ENCODE measurements at places on chromosomes 4 and X.

- H3K27ac ChIP-seq, result no peak overlapping the region
- no peaks in the 10 kb centered on the region for H3K36me3 ChIP-seq
- no peaks in the 10 kb centered on the region for H3K4me1 ChIP-seq
- no peak overlapping the region for H3K4me3 ChIP-seq
- no peaks in the 10 kb centered on the region for H3K27me3 ChIP-seq
- DNase-seq, result no peak
Observed at GRCh38 chrX:134599184-134599914, 58.9 kb downstream of the PLAC1 start.

GRCh38 chr4:72391281-72391680 lies 177.7 kb downstream of the ADAMTS3 start:
- no peaks in the 10 kb centered on the region for H3K4me1 ChIP-seq
- H3K27me3 ChIP-seq, result no peaks in the 10 kb centered on the region
- no peak for DNase-seq
- no peaks in the 10 kb centered on the region for H3K36me3 ChIP-seq
- H3K27ac ChIP-seq, result no peak overlapping the region

DNA sequence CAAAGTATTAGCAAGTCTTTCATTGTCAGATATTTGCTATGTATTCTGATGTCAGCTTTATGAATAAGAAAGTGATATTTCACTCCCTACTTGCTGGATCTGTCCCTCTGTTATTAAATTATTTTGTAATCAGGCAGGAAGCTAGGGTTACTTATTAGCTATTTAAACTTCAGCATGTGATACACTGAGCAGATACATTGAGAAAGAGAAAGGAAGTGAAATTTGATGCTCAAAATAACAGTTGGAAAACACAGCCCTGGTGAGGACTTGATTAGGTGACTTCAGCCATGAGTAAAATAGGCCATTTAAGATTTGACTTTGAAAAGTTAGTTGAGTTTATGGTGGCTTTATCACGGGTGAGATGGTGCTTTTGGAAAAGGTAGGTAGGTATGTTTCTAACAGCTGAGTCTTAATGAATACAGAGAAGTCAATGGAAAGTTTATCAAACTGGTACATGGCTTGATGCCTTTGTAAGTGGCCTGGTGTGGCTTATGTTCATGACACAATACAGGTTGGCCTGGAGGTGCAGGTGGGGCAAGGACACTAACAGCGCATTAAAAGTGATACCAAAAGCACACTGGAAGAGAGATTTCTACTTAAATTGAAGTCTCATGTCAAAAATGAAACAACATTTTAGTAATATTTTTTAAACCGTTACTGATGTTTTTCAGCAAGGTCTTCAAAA lies 321.2 kb upstream of the SPOCK3 start:
- no peaks in the 10 kb centered on the region for H3K36me3 ChIP-seq
- no peak for DNase-seq
- H3K27me3 ChIP-seq, result no peaks in the 10 kb centered on the region
- no peaks in the 10 kb centered on the region for H3K4me1 ChIP-seq
- no peak overlapping the region for H3K4me3 ChIP-seq

GRCh38 chr4:171288816-171289432 lies 524.3 kb upstream of the GALNTL6 start:
- H3K27me3 ChIP-seq, result no peaks in the 10 kb centered on the region
- no peaks in the 10 kb centered on the region for H3K4me1 ChIP-seq
- DNase-seq, result no peak
- H3K27ac ChIP-seq, result no peak overlapping the region

DNA sequence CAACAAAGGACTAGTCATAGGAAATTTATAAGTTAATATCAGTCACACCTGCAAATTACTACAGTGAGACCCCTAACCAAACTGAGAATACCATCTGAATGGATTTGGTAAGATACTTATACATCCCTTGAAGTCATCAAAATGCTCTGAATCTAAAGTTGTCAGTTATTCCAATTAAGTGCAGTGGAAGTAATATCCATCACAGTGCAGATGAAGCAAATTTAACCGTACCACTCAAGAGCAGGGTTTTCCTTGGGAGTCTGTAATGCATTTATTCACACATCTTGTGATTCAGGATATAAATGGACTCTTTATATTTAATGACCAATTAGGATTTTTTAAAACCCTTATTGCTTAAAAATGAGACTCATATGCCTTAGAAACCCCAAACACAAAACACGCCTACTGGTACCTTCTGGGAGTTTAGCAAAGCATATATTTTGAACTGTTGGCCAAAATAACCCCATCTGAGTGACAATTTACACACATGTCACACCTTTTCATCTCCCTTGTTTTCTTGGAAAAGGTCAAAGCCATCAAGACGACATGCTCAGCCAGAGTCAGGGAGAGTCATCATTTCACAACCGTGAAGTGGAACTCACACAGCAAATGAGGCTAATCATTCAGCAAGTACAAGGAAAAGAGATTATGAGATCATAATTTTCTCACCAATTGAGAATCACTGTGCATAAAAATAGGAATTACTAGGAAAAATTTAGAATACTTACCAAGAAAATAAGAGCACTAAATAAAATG lies 303.7 kb downstream of the HNRNPD start:
- no peaks in the 10 kb centered on the region for H3K36me3 ChIP-seq
- H3K27me3 ChIP-seq, result no peaks in the 10 kb centered on the region
- H3K4me3 ChIP-seq, result no peak overlapping the region
- no peak overlapping the region for H3K27ac ChIP-seq
- no peak for DNase-seq

DNA sequence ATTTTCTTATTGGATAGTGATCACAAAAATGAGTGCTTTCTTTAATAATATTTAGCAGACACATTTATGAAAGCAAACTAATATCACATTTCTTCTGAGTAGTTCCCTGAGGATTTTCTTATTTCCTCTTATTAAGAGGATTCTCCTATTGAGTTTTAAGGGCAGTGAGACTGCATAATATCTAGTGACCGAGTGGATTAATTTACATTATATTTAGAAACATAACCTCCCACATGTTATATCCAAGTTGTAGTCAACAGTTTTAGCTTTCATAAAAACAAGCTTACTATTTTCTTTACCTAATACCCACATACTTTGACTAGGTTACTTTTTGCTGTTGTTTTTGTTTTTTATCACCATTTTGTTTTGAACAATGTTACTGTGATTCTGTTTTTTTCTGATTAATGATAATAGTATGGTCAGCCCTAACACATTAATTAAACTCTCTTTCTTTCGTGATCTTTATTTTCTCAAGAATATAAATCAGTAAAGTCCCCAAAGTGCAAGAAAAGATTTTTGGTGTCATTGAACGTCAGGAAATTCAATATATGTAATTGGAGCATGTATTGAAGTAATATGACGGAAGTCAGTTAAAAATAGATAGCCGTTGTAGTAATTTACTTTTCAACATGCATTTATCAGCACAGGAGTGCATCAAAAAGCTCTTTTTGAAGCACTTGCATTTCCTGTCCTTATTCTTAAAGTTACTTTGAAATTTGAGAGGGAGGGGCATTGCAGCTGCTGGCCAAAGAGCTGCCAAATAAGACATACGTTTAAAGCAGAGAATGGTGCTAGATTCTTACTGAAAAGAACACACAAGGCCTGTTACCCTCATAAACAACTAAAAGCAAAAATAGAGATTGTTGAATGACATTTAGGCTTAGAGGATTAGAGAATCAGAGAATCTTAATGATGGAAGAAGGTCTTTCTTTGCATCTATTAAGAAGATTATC lies 25.2 kb downstream of the DDIT4L start:
- no peaks in the 10 kb centered on the region for H3K36me3 ChIP-seq
- H3K4me3 ChIP-seq, result no peak overlapping the region
- no peak for DNase-seq
- H3K27me3 ChIP-seq, result no peaks in the 10 kb centered on the region
- peaks cover 26% of the 10 kb centered on the region for H3K4me1 ChIP-seq

GRCh38 chrX:48645669-48646068 lies 37.9 kb upstream of the WAS start:
- H3K4me3 ChIP-seq, result no peak overlapping the region
- H3K27me3 ChIP-seq, result no peaks in the 10 kb centered on the region
- no peak overlapping the region for H3K27ac ChIP-seq
- no peak for DNase-seq

GRCh38 chr4:104942990-104943743 lies 203.5 kb upstream of the TET2 start:
- no peaks in the 10 kb centered on the region for H3K27me3 ChIP-seq
- DNase-seq, result no peak
- no peak overlapping the region for H3K4me3 ChIP-seq
- no peaks in the 10 kb centered on the region for H3K36me3 ChIP-seq

DNA sequence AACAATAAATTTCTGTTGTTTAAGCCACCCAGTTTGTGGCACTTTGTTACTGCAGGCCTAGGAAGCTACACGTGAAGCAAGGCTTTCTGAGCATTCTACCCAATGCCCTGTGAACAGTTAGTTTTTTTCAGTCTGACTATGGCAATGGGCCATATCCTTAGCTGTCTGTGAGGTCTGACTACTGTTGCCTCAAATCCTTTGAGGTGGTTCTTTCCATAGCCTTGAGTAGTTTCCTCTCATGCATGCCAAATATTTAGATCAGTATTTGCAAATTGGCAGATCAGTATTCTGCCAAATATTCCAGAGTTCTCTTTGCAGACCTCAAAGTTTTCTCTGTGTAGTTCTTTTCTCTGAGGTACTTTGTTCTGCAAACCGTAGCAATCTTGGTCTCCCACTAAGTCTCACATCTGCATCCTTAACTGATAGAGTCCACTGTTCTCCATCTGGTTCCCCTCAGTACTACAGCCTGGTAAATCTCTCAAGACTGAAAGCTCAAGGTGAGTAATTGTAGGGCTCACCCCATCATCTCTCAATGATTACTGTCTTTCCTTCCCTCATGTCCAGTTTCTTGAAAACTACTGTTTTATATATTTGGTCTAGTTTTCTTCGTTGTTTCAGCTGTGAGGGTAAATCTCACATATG lies 984.9 kb upstream of the INTU start:
- H3K36me3 ChIP-seq, result no peaks in the 10 kb centered on the region
- no peak for DNase-seq
- H3K4me3 ChIP-seq, result no peak overlapping the region
- no peak overlapping the region for H3K27ac ChIP-seq

Data from MM.1S (cell line).